ENCODE measurements at places on chromosomes 4 and X.

GRCh38 chr4:109578846-109579245 lies 18.8 kb downstream of the MCUB start:
- no peak for DNase-seq

GRCh38 chr4:141037446-141037845 lies 95.8 kb downstream of the RNF150 start:
- no peak for DNase-seq

GRCh38 chr4:6525474-6525873 lies 49.5 kb upstream of the MAN2B2 start:
- no peak for DNase-seq

DNA sequence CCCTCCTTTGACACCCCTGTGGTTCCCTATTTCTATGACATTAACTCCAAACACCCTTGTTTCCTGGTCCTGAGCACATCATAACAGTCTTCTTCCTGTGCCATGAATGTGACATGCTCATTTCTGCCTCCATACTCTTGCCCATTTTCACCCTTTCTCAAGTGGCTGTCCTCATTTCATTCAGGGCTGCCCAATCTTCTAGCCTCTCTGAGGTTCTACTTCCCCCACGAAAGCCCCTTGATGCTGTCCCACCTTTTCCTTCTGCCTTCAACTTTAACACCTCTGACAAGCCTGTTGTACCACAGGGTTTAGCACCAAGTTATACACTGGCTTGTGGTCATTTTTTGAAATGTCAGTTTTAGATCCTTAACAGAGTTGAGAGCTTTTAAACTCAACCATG lies 136.2 kb upstream of the BOD1L1 start:
- DNase-seq: no peak

GRCh38 chr4:154872198-154872597 lies 91.1 kb downstream of the RBM46 start:
- no peak for DNase-seq

GRCh38 chr4:69124941-69125340 lies 28.7 kb downstream of the UGT2B7 start:
- DNase-seq: no peak

DNA sequence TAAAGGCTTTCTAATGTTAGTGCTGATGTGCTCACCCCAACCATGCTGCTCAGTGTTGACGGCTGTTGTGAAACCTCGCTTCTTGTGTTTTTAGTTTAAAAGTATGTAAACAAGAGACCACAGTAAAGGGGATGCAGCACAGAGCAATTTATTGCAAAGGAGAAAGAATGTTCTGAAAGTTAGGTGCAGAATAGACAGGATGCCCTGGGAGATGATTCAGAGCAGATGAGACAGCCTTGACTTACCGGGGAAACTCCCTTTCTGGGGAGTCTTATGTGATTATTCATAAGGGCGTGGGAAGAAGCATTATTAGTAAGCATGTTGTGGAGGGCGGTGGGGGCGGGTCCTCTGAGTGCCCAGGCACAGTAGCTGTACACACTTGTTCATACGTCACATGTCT lies 47.7 kb downstream of the EVC start:
- DNase-seq: no peak

GRCh38 chr4:158827543-158827981 lies 58.7 kb downstream of the FNIP2 start:
- DNase-seq: no peak

- DNase-seq: no peak
Measured at GRCh38 chrX:125757794-125758564, 408.1 kb downstream of the DCAF12L2 start.

- DNase-seq: no peak
Measured at GRCh38 chr4:2781911-2782310, 11.0 kb upstream of the SH3BP2 start.

DNA sequence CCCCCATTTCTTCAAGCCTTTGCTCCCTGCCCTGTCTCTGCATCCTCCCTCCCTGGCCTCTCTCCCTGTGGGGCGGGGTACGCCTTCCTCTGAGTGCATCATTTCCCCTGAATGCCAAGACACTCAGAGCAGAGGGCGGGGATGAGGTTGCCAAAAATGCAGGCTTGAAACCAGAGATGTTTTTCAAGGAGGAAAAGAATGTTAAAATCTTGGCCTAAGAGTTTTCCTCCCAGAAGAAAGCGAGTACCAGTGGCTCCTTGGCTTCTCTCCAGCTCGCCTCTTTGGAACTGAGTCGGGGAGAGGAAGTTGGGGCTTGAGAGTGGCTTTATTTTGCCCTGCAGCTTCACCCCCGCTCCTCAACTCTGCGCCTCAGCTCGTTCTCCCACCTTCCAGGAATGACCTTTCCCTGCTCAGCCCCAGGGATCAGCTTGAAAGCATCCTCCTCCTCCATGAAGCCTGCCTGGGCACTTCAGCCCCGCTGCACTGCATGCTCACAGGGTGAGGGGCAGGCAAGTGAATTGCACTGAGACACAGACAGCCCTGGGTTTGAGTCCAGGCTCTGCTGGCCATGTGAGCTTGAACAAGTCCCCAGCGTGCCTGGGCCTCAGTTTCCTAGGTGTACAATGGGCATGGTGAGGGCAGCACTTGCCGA lies 57.5 kb upstream of the SORCS2 start:
- no peak for DNase-seq

DNA sequence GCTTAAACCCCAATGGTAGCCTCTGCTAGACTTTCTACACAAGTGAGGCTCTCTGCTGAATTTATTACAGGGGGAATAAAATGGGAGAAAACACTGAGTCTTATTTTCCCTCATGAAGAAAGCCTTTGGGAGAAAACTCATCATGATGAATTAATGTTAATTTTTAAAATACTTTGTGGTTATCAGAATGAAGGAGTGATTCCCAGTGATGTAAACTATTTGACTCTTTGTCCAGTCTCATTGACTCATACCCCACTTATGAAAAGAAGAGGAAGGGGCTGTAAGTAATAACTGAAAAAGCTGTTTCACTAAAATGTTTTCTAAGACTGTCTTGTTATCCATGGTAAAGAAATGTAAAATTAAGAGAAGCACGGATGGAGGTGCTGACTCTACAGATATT lies 208.8 kb downstream of the GRIA3 start:
- DNase-seq: no peak

- DNase-seq: no peak
Measured at GRCh38 chr4:86050496-86050895, 309.4 kb downstream of the MAPK10 start.

GRCh38 chrX:70247252-70247651 lies 12.8 kb downstream of the P2RY4 start:
- DNase-seq: no peak

DNA sequence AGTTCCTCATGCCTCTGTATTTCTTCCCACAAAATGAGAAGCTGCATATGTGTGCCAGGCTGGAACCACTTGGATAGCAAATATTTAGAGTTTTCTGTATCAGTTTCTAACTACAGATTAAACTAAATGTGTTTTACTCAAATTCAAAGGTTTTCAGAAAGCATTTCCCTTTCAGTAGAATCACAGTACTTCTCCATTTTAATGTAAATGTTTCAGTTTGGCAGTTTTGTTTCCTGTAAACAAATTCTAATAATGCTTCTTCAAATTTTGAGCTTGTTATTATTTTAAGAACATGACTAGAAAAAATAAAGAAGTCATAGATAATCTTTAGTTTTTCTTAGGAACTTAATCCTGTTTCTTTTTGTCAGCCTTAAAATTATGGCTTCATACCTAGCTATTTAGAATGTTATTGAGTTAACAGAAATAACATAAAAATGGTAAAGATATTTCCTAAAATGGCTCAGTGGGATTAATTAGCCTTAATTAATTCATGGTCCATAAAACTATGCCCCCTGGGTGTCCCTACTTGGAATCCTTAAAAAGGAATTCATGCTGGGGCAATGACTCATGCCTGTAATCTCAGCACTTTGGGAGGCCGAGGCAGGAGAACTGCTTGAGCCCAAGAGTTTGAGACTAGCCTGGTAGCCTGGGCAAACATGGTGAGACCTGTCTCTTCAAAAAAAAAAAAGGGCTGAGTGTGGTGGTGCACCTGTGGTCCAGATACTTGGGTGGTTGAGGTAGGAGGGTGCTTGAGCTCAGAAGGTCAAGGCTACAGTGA lies 83.8 kb upstream of the GPR34 start:
- DNase-seq: no peak

DNA sequence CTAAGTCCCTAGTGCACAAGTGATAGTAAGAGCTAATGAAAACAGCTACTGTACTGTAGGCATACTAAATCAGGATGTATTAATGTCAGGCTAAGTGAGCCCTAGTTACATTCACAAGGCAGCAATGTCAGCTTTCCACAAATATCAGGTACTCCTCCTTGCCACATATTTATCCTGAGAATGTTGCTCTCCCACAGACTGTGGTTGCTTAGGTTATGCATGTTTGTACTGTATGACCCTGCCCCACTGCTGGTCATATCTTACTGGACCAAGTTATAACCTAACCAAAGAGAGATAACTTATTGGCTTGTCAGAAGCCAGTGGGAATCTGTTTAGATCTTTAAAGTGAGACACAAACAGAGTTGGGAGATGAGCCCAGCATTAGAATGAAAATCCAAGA lies 241.0 kb downstream of the SLC39A8 start:
- no peak for DNase-seq

GRCh38 chrX:23626651-23627050 lies 40.6 kb upstream of the PRDX4 start:
- no peak for DNase-seq

DNA sequence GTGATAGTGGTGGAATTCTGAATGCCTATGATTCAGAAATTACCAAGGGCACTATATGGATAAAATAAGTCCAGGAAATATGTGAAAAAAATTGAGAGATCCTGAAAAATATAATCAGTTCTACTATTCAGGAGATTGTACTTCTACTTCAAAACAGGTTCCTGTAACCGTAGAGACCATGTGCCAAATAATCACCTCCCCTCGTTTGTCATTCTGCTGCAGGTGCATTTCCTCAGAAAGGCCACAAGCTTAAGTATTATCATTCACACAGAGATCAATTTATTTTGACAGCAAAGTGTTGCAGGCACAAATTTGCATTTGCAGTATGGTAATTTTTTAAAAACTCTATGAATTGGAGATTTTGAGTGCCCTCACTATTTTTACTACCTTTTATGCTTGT lies 1000.0 kb downstream of the CCSER1 start:
- DNase-seq: no peak

GRCh38 chr4:56611501-56611900 lies 69.6 kb downstream of the HOPX start:
- no peak for DNase-seq

DNA sequence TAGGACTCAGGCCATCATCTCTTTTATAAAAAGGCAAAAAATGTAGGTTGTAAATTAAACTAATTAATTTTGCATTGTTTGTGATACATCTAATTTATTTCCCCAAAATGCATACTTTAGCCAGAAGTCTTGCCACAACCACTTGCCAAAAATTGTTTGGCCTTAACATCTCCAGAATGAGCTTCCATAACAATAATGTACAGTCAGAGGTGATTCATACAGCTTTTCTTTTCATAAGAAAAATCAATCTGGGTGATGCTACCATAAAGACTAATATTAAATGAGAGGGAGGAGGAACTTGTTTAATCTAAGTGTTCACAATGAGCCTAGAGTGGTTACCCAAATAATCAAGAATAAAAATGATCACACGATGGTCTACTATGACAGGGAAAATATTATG lies 59.3 kb downstream of the AMMECR1 start:
- no peak for DNase-seq

- DNase-seq: no peak
Measured at GRCh38 chr4:95193391-95194224, 355.2 kb downstream of the UNC5C start.

DNA sequence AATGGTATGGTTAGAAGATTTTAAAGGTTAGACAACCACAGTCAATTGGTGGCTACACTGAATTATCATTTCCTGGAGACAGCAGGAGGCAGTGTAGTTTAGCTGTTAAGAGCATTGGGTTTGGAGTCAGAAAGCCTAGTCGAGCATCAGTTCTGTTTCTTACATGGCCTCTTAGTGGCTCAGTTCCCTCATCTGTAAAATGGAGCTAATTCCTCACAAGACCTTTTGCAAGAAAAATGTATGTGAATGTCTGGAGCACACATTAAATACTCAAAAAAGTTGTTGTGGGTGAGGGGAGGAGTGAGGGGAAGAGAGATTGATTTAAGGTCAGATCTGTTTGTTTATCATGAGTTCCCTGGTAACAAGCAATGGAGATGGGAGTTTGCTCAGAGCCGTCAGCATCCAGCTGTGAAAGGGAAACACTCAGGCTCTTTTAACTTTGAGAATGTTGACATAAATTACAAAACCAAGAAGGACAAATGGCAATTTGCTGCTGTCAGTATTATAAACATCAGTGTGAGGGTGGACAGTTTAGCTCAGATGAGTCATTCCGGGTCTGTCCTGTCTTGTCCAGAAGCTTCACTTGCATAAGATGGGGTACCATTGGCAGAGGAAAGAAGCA lies 98.2 kb upstream of the PGRMC2 start:
- DNase-seq: peak; percentile 22

- no peak for DNase-seq
Measured at GRCh38 chr4:18931643-18932377, 910.3 kb upstream of the LCORL start.

DNA sequence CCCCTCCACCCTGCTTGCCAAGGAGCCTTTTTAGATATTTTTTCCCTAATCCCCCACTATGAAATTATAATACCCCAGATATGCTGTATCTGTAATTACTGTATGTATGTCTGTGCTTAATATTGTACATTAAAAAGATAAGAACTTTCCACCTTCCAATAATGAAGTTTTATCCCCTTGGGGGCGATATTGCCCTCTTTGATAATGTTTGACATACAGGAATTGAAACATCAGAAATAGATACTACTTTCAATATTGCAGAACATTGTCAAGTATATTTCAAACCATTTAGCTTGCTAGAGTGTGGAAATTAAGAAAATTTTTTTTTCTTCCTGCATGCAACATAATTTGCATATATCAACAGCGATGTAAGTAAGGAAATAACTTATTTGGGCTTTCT lies 58.9 kb downstream of the NAF1 start:
- DNase-seq: no peak

GRCh38 chr4:26120098-26120825 lies 200.6 kb upstream of the RBPJ start:
- DNase-seq: no peak

GRCh38 chr4:81574991-81575390 lies 103.3 kb upstream of the RASGEF1B start:
- DNase-seq: no peak

DNA sequence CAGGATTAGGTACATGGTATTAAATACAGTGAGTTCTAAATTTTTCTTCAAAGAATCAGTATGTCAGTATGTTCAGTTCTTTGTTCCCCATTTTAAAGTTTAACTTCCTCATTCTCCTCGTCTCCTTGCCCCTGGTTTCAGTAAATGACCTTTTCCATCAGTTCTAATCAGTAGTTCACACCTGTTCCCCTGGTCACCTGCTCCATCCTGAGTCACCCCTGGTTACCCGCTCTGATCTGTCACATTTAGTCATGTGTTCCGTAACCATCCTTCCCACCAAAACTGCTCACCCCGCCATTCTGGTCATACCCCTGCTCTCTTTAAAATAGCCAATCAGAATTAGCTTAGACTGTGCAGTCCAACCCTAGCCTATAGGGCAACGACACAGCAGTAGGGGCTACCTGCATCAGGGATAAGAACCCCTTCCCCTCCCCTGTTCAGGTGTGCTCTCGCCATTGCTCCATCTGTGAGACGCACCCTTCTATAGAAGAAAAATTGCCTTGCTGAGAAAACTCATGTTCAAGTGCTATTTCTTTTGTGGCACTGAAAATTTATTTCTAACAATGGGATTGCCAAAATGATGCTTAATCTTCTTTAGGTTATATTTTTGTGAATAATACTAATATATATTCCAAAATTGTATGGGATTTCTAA lies 181.3 kb downstream of the OR13H1 start:
- DNase-seq: no peak
